Thoracic aorta (tissue), 2 donors: ENCODE measurements at places on chromosomes 7 and 10.

- no peaks in the 10 kb centered on the region for H3K4me1 ChIP-seq
- H3K4me3 ChIP-seq, result no peak overlapping the region
- no peaks in the 10 kb centered on the region for H3K27me3 ChIP-seq
- peak overlapping the region; percentile 21 for H3K27ac ChIP-seq
- DNase-seq, result no peak
- H3K36me3 ChIP-seq, result no peaks in the 10 kb centered on the region
Measured at GRCh38 chr7:106552645-106553445, 108.1 kb downstream of the CCDC71L start.

GRCh38 chr10:121134711-121135110 lies 283.5 kb downstream of the WDR11 start:
- no peak for DNase-seq
- H3K27ac ChIP-seq, result no peak overlapping the region
- no peaks in the 10 kb centered on the region for H3K4me1 ChIP-seq
- H3K4me3 ChIP-seq, result no peak overlapping the region

- DNase-seq, result no peak
- H3K27me3 ChIP-seq, result no peaks in the 10 kb centered on the region
- H3K4me3 ChIP-seq, result no peak overlapping the region
- no peaks in the 10 kb centered on the region for H3K4me1 ChIP-seq
- H3K36me3 ChIP-seq, result no peaks in the 10 kb centered on the region
Measured at GRCh38 chr7:100443096-100443840, 7.0 kb upstream of the PPP1R35 start.

- H3K27ac ChIP-seq, result no peak overlapping the region
- H3K27me3 ChIP-seq, result no peaks in the 10 kb centered on the region
- no peaks in the 10 kb centered on the region for H3K36me3 ChIP-seq
- no peak for DNase-seq
Measured at GRCh38 chr10:103672345-103672744, 178.8 kb downstream of the NEURL1 start.

- H3K27me3 ChIP-seq, result no peaks in the 10 kb centered on the region
- H3K4me3 ChIP-seq, result no peak overlapping the region
- H3K36me3 ChIP-seq, result no peaks in the 10 kb centered on the region
- H3K27ac ChIP-seq, result no peak overlapping the region
- no peak for DNase-seq
- H3K4me1 ChIP-seq, result no peaks in the 10 kb centered on the region
Measured at GRCh38 chr10:85454386-85454785, 912.2 kb downstream of the GRID1 start.

GRCh38 chr10:119872610-119872859 lies at the start of gene MCMBP:
MCMBP (minus strand) TSS chr10:119872843; CDS start chr10:119872584, 259 bp downstream.
- peaks cover 14% of the 10 kb centered on the region for H3K4me1 ChIP-seq
- H3K4me3 ChIP-seq, result peak within 1 kb of the TSS; percentile 72
- no peak for DNase-seq
- no peaks in the 10 kb centered on the region for H3K27me3 ChIP-seq

DNA sequence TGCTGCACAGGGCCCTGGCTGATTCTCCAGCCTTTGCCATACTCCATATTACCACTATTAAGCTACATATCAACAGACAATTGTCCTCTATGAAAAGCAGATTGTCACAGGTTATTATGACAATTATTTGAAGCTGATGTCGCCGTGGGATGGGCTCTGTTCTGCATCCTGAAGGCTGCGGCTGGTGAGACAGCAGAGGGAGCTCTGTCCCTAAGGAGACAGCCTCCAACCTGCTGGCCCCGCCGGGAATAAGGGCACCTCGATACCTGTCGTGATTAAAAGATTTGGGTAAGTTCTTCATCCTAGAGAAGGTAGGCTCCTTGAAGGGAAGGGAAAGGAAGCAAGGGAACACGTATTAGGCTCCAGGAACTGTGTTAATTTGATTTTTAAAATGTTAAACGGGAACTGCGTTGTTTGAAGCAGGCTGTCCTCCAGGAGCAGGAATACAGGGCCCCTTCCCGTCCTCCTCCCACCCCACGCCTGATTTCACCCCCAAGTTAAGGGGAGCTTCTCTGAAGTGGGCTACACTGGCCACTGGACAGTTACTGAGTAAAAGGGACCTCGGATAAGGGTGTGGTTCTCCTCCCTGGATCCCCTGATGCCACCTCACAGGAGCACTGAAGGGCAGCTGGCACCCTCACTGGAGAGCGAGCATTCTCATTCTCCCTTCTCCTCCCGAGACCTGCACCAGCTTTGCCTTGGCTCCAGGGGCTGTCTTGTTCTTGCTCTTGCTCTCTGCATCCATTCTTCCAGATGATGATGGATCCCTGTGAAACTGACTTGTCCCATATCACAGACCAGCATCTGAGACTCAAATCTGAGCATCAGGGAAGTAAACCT lies 11.8 kb upstream of the TIAL1 start:
- no peak overlapping the region for H3K27ac ChIP-seq
- H3K36me3 ChIP-seq, result no peaks in the 10 kb centered on the region
- H3K27me3 ChIP-seq, result no peaks in the 10 kb centered on the region

GRCh38 chr10:91410638-91411371 lies 661 bp downstream of the HECTD2 start:
- peak overlapping the region; percentile 96 for H3K27ac ChIP-seq
- H3K4me3 ChIP-seq, result peak overlapping the region; percentile 89
- DNase-seq, result no peak
- no peaks in the 10 kb centered on the region for H3K27me3 ChIP-seq

- H3K4me3 ChIP-seq, result no peak overlapping the region
- no peak overlapping the region for H3K27ac ChIP-seq
- H3K27me3 ChIP-seq, result no peaks in the 10 kb centered on the region
- no peaks in the 10 kb centered on the region for H3K36me3 ChIP-seq
Measured at GRCh38 chr10:89438525-89438924, 24.2 kb downstream of the IFIT5 start.
